AG09309 (cell line): ENCODE measurements at places on chromosomes 11 and 22.

- no peak for DNase-seq
Observed at GRCh38 chr11:134358856-134359490, 27.2 kb downstream of the GLB1L2 start.

- DNase-seq = peak; percentile 46
Observed at GRCh38 chr22:28279888-28280287, 360.8 kb upstream of the PITPNB start.

DNA sequence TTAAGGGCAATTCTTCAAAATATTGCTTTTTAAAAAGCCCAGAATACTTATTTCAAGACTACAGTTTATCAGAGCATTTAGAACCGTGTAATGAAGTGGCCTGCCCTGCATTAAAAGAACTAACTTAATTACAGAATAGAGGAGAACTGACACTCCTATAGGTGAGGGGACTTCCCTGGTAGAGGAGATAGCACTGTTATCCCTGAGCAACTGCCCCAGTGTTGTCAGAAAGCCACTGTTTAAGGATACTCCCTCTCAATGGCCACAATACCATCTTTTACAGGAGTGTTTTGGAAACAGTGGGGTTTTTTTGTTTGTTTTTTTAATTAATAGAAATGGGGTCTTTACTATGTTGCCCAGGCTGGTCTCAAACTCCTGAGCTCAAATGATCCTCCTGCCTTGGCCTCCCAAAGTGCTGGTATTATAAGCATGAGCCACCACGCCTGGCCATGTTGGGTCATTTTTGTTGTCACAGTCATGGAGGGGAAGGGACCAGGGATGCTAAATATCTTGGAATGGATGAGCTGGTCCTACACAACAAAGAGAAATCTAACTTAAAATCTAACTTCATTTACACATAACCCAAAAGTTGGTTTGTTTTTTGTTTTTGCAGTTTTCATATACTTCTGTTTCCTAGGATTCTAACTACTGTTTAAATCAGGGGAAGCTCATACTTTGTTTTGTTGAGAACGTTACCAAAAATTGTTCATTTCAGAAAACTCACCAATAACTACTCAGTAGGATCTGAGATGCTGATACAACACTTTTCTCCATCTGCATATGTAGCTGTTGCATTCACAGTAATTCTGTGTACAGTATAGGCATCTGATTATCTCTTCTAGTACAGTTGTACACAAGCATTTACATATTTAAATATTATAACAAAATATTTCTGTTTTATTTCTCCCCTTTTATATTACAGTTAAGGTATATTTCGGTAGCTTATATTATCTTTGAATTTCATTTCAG, 8.1 kb downstream of the RPL27A start:
- DNase-seq = no peak

- DNase-seq = peak; percentile 61
Observed at GRCh38 chr11:73185680-73186293, 32.3 kb upstream of the P2RY2 start.

DNA sequence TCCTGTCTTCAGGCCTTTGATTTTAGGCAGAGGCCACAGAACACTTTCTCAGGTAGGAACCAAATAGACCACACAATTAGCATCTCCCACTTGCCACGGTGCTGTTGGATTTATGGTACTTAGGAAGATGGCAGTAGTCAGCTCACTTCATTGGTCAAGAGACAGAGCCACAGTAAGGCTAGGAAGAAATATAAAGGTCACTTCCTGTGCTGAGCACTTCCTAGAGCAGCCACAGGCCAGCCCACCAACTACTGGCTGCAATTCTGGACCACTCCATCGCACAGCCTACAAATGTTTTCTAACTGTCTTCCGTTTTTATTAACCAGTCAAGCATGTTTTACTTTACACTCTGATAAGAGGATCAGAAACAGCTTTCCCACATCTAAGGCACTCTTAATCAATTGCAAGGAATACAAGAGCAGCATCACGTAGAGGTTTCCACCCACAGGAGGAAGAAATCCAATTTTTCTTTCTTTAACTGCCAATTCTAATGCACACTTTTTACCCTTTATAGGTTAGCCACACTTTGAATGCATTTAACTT, 54.7 kb downstream of the ABTB2 start:
- no peak for DNase-seq

GRCh38 chr11:119745776-119746535, 17.0 kb upstream of the NECTIN1 start:
- no peak for DNase-seq

- DNase-seq = no peak
Observed at GRCh38 chr11:31199378-31199777, 170.2 kb downstream of the DCDC1 start.

DNA sequence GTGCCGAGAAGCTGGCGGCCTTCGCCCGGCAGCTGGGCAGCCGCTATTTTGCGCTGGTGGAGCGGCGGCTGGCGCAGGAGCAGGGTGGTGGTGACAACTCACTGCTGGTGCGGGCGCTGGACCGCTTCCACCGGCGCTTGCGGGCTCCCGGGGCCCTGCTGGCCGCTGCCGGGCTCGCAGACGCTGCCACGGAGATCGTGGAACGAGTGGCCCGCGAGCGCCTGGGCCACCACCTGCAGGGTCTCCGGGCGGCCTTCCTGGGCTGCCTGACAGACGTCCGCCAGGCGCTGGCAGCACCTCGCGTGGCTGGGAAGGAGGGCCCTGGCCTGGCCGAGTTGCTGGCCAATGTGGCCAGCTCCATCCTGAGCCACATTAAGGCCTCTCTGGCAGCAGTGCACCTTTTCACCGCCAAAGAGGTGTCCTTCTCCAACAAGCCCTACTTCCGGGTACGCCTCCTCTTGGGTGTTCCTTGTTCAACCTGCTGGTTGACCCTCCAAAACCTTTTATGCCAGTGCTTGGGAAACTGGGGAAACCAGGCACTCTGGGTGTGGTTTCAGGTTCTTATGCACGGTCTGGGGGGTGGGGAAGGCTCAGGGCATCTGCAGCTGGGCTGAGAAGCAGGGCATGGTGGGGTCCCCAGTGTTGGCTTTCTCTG, 3.1 kb upstream of the TM7SF2 start:
- no peak for DNase-seq

GRCh38 chr11:7563281-7563680, 49.5 kb downstream of the PPFIBP2 start:
- no peak for DNase-seq

- no peak for DNase-seq
Observed at GRCh38 chr11:44623731-44624491, 58.4 kb downstream of the CD82 start.

DNA sequence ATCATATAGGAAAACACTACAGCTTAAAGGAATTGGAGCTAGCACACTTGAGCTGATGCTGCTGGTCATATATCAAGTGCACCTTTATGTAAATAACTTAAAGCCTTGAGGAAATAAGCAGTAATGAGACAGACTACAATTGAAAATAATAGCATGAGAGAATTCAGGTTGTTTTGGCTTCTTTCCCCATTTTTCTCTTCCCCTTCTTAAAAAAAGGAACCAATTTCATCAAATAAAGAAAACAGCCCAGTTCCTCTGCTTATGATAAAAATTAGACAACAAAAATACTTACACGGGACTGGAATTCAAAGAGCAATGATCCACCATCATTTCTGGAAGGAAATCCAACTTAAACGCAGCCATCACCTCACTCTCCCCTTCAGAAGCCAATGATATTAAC, 50.2 kb upstream of the RAPSN start:
- DNase-seq = no peak

DNA sequence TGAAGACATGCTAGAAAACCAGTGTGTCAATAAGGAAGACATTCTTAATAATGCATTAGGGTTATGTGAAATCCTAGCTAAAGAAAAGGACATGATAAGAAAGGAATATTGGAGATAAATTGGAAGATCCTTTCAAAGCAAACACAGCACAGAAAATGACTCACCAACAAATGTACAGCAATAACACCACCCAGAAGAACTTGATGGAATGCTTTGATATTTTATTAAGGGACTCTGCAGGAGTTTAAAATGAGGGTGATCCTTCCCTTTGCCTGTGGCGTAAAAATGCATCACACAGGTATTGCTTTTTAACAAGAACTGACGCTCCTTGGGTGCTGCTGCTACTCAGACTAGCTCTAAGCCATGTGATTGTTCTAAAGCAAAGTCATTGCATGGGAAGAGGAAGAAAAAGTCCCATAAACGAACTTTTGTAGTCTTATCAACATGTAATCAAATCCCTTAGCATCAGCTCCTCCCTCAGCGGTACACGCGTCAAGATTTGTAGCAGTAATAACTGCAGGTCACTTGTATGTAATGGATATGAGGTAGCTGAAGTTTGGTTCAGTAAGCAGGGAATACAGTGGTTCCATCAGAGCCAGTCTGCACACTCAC, 48.4 kb upstream of the EED start:
- DNase-seq = no peak

- DNase-seq = no peak
Observed at GRCh38 chr11:15347969-15348734, 233.4 kb downstream of the INSC start.

DNA sequence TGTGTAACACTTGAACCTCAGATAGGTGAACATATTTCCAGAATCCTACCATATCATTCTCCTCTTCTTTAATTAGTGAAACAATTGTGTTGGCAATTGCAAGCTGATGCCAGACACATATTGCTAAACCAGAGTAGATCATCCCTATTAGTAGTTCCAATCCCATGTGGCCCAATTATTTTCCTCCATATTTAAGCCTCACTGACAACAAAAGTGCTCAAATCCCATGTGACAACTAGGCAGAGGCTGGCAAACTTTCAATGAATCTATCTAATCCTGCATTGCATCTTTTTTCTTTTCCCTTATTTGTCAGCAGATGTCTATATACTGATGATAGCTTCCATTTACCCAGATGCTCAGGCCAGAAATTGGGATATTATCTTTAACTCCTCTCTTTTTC, 90.4 kb downstream of the GRIA4 start:
- no peak for DNase-seq

DNA sequence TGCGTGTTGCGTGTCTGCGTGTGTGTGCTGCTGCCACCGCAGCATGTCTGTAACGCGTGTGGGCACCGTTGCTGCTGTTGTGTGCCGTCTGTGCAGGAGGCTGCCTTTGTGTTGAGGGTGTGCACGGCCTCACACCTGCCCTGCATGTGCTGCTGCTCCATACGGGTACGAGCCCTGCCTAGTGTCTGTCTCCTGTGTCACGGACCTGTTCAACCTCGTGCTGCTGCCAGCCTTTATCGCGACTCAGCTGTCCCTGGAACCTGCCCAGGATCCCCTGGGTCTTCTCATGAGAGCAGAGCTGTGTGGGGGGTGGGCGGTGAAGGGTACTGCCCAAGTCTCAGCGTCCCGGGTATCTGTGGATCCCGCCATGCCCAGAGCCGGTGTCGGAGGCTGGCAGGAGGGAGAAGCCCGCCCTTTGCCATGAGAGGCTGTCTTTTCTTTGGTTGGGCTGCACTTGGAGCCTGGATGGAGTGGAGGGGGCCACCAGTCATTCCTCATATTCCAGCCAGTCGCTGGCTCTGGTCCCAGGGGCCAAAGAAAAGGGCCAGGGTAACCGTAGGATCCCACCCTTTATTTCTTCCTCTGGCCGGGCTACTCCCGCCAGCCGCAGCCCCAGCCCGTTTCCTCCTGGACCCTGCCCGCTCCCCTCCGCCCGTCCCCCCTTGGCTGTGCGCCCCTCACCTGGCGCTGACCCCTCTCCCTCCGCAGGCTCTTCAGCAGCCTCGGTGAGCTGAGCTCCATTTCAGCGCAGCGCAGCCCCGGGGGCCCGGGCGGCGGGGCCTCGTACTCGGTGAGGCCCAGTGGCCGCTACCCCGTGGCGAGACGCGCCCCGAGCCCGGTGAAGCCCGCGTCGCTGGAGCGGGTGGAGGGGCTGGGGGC, 7.8 kb upstream of the ACR start:
- no peak for DNase-seq

DNA sequence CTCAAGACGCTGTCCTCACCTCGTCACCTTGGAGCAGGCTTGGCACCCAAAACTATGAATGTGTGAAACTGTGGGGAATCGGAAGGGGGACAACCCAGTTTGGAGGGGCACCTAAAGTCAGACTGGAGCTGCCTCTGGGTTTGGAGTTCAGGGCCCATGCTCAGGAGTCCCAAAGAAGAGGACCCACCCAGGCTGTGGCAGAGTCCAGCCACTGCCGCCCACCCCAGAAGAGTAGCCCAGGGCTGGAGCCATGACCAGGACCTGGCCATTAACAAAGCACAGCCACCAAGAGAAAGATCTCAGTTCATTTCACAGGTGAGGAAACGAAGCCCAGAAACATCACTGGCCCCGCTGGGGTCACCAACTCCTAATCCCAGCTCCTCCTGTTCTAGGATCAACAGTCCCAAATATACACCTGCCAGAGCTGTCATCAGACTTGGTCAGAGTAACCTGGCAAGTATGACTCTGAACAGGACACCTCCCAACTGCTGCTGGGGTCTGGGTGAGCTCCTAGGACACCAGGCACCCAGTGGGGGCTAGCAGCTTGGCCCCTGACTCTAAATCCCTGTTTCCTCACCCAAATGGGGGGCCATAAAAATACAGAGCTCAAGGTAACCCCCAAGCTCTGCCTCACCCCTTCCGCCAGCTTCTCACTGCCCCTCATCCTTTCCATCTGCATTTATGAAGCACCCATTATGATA, 2.7 kb downstream of the RAB3IL1 start:
- no peak for DNase-seq

GRCh38 chr11:102459393-102459792, 6.8 kb upstream of the TMEM123 start:
- no peak for DNase-seq

DNA sequence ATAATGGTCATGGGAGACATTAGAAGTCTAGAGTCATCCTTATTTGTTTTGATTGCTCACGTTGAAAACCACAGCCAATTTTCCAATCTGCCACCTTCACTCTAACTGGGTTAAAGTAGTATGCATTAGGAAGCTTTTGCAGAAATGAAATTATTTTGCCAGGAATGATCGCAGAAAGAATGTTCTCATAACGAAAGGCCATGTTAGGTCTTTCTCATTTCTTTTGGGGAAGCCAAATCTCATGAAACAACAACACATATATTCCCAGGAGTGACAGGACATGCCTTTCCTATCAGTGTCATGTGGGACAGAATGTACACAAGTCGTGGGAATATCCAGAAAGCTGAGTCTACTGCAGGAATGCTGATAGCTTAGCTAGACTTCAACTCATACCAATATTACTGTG, 386.3 kb downstream of the AASDHPPT start:
- DNase-seq = no peak

DNA sequence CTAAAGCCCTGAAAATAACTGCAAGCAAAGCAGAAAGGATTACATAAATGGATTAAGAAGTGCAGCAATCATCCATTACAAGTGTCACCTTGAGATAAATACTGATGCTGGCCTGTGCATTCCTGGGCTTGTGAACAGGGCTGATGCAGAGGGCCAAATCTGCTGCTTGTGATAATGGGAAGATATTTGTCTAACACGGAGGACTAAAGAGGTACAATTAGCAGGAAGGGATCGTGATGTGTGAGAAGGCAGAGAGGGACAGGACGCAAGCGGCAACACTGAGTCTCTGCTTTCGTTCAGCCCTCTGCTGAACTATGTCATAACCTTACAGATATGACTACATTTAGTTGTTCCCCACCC, 107.7 kb upstream of the DDI1 start:
- DNase-seq = no peak

- no peak for DNase-seq
Observed at GRCh38 chr22:40040927-40041326, 46.2 kb downstream of the FAM83F start.
